Esophagus muscularis mucosa (tissue), 4 donors: ENCODE measurements at places on chromosomes 1 and 21. TPM values are rescaled to one million over a fixed set of nuclear protein-coding genes. Genes with fewer than 3 reads are reported as not detected.

DNA sequence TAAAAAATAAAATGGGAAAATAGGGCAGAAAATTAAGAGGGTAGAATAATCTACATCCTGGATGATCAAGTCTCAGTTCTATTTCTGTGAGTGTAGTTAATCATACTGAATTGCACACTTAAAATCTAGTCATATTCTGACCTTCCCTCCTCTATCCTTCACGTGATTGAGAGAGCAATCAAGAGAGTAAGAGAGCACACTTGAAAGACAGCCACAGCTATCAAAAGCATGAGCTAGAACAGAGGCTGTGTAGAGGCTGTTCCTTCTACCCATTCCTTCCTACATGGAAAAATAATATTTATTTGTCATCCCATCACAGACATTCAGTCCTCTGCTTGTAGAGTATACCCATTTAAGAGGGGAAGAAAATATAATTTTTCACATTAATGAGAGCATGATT is 52.4 kb downstream of the PHC2 start:
- H3K4me1 ChIP-seq = peaks cover 38% of the 10 kb centered on the region
- no peak for DNase-seq
- no peak overlapping the region for H3K4me3 ChIP-seq
- no peaks in the 10 kb centered on the region for H3K27me3 ChIP-seq

The TNFRSF14 gene
- 36.0 TPM for total RNA-seq

GRCh38 chr1:11337580-11338073 is 64.6 kb downstream of the UBIAD1 start:
- no peaks in the 10 kb centered on the region for H3K36me3 ChIP-seq
- no peak for DNase-seq
- no peak overlapping the region for H3K4me3 ChIP-seq

- no peak overlapping the region for H3K27ac ChIP-seq
- no peaks in the 10 kb centered on the region for H3K27me3 ChIP-seq
- peaks cover 37% of the 10 kb centered on the region for H3K4me1 ChIP-seq
- no peak for DNase-seq
- no peak overlapping the region for H3K4me3 ChIP-seq
Observed at GRCh38 chr1:16243215-16243610, 6.2 kb upstream of the CPLANE2 start.

GRCh38 chr1:53088616-53089300 is 26.7 kb downstream of the PODN start:
- no peak for DNase-seq
- no peaks in the 10 kb centered on the region for H3K36me3 ChIP-seq
- peaks cover 19% of the 10 kb centered on the region for H3K4me1 ChIP-seq
- no peaks in the 10 kb centered on the region for H3K27me3 ChIP-seq
- no peak overlapping the region for H3K4me3 ChIP-seq
- no peak overlapping the region for H3K27ac ChIP-seq

The INSRR gene
- total RNA-seq = not detected

GRCh38 chr1:93506126-93506525 is 58.2 kb downstream of the FNBP1L start:
- no peak for DNase-seq
- no peaks in the 10 kb centered on the region for H3K27me3 ChIP-seq
- no peaks in the 10 kb centered on the region for H3K4me1 ChIP-seq

The S100A14 gene
- 1.0 TPM for total RNA-seq

The PRAMEF12 gene
- total RNA-seq = not detected

GRCh38 chr1:58524353-58524945 is 22.1 kb downstream of the OMA1 start:
- H3K36me3 ChIP-seq = peaks cover 10% of the 10 kb centered on the region
- no peak overlapping the region for H3K4me3 ChIP-seq
- no peaks in the 10 kb centered on the region for H3K27me3 ChIP-seq
- H3K4me1 ChIP-seq = no peaks in the 10 kb centered on the region
- H3K27ac ChIP-seq = no peak overlapping the region
- no peak for DNase-seq

DNA sequence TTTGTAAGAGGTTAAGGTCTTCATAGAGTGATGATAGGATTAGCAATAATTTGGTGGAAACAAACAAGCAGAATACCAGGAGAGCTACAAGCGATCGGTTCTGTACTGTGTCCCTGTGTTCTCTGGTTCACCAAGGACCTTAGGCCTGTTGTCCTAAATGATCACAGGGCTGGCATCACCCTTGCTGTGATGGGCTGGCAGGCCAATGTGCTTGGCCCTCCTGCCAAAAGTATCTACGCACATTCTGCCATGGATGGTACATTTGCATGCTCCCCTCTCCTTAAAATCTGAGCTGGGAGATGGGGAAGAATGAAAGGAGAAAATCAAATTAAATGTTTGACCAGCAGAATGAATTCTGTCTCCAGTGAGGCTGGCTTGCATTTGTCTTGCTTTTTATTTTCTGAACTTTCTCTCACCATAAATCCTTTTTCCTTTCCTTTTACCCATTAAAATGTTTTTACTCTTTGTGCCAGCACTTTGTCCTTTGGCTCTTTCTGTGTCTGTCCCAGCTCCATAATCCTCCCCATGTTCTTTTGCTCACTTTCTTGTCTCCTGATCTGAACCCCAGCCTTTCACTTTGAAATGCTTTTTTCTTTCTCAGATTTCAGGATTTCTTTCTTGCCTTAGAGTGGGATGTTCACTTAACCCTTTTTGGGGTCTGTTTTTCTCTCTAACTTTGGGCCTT is 51.7 kb downstream of the PBX1 start:
- H3K4me1 ChIP-seq = peaks cover 98% of the 10 kb centered on the region
- DNase-seq = no peak
- no peaks in the 10 kb centered on the region for H3K27me3 ChIP-seq
- H3K36me3 ChIP-seq = no peaks in the 10 kb centered on the region

The LCE3D gene
- total RNA-seq = not detected

The CADM3 gene
- 16.4 TPM for total RNA-seq

GRCh38 chr1:6743189-6744101 is 41.8 kb upstream of the CAMTA1 start:
- no peak for DNase-seq
- peak overlapping the region; percentile 89 for H3K27ac ChIP-seq
- peaks cover 39% of the 10 kb centered on the region for H3K4me1 ChIP-seq
- no peaks in the 10 kb centered on the region for H3K27me3 ChIP-seq
- H3K4me3 ChIP-seq = peak overlapping the region; percentile 4

The ACP6 gene
- 19.9 TPM for total RNA-seq

GRCh38 chr1:70459496-70460225 is 48.6 kb downstream of the CTH start:
- no peaks in the 10 kb centered on the region for H3K4me1 ChIP-seq
- no peaks in the 10 kb centered on the region for H3K36me3 ChIP-seq
- no peak overlapping the region for H3K4me3 ChIP-seq
- H3K27me3 ChIP-seq = no peaks in the 10 kb centered on the region

DNA sequence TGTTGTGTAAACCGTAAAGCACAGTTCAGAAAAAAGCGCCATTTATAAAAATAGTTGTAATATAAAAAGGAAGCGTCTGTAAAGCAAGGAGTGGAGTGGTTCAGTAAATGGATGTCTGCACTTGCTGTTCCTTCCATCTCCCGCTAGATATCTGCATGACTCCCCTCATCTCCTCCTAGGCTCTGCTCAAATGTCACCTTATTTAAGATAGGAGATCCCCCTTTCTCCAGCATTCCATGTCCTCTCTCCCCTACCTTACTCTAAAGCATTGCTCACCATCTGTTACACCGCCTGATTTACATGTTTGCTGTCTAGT is 745 bp downstream of the MUL1 start:
- H3K4me1 ChIP-seq = peaks cover 31% of the 10 kb centered on the region
- peaks cover 5% of the 10 kb centered on the region for H3K36me3 ChIP-seq
- peak overlapping the region; percentile 72 for H3K4me3 ChIP-seq
- H3K27ac ChIP-seq = peak overlapping the region; percentile 89
- DNase-seq = no peak

- H3K4me1 ChIP-seq = no peaks in the 10 kb centered on the region
- H3K27me3 ChIP-seq = no peaks in the 10 kb centered on the region
- DNase-seq = no peak
- no peak overlapping the region for H3K4me3 ChIP-seq
Observed at GRCh38 chr1:98410082-98410481, 251.4 kb upstream of the SNX7 start.

The OPTC gene
- total RNA-seq = not detected

GRCh38 chr1:89767618-89768017 is 53.2 kb upstream of the LRRC8D start:
- no peaks in the 10 kb centered on the region for H3K36me3 ChIP-seq
- no peaks in the 10 kb centered on the region for H3K27me3 ChIP-seq
- no peak overlapping the region for H3K27ac ChIP-seq
- no peak overlapping the region for H3K4me3 ChIP-seq
- no peak for DNase-seq

The CRNN gene
- total RNA-seq = not detected

The CLEC20A gene
- not detected for total RNA-seq

The BACE2 gene
- 55.8 TPM for total RNA-seq

The GOLT1A gene
- total RNA-seq = not detected

- H3K4me3 ChIP-seq = no peak overlapping the region
- DNase-seq = no peak
- no peaks in the 10 kb centered on the region for H3K27me3 ChIP-seq
- no peak overlapping the region for H3K27ac ChIP-seq
- H3K36me3 ChIP-seq = no peaks in the 10 kb centered on the region
Observed at GRCh38 chr1:21532992-21533534, 23.8 kb downstream of the ALPL start.

DNA sequence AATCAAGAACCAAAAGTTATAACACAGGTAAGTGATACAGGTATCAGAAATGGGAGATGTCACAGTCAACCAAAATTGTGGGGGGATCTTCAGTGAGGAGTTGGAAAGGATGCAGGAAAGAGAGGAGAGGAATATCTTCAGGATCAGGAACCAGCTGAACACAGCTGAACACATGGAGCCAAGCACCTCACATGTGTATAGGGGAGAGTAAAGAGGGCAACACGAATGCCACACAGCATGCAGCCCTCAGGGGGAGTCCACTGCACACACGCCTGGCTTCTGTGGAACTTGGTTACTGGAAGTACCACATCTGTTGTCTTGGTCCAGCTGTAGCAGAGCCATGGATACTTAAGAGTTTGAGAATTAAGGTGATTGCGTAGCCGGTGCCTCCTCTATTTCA is 218.8 kb downstream of the RGS7 start:
- H3K27ac ChIP-seq = no peak overlapping the region
- DNase-seq = peak; percentile 45
- no peak overlapping the region for H3K4me3 ChIP-seq
- no peaks in the 10 kb centered on the region for H3K27me3 ChIP-seq

The HSPA6 gene
- total RNA-seq = 1.8 TPM

DNA sequence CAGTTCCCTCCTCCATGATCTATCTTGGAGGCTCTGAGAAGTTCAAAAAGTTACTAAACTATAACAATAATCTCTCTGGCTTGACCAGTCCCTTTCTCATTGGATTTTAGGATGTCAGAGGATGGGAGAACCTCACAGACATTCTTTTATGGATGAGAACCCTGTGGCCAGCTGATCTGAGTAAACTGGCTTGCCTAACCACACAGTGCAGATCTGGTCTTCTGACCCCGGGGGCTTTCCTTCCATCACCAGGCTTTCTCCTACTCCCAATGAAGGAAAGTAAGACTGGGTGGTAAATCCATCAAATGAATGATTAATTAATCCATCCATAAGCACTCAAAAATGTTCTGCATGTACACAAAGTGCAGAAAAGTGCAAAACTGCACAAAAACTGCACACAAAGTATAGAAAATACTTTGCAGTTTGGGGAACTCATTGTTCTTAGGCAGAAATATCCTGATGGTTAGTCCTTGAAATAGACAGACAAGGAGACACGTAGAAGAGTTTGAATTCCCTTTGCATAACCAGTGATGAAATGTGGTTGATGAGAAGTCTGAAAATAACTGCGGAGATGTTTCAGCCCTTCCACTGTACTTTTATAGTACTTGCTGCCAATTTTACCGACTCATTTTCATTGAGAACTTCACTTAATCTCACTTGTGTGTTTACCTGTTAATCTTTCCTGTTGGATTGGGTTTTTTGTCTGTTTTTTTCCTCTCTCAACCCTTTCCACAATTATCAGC is 2.5 kb upstream of the F3 start:
- no peak overlapping the region for H3K4me3 ChIP-seq
- peaks cover 7% of the 10 kb centered on the region for H3K27me3 ChIP-seq
- no peak for DNase-seq
- H3K27ac ChIP-seq = peak overlapping the region; percentile 42
- no peaks in the 10 kb centered on the region for H3K36me3 ChIP-seq
- H3K4me1 ChIP-seq = peaks cover 33% of the 10 kb centered on the region

DNA sequence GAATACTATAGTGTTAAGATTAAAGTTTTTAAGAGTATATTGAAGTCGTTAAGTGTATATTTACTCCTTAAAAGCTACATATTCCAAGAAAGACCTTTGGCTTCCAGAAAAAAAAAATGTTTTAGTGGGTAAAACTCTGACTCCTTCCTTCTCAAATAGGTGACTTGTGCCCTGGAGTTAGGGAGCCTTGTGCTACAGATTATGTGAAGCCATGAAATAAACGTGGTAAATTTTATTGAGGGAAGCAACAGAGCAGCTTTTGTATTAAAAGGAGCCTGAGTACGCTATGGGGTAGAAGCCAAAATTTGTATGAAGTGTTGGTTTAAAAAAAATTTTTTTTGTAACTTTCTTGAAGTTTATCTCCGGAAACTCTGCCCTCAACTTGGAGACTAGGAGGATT is 994 bp downstream of the RO60 start:
- peaks cover 26% of the 10 kb centered on the region for H3K4me1 ChIP-seq
- H3K27ac ChIP-seq = peak overlapping the region; percentile 97
- no peaks in the 10 kb centered on the region for H3K27me3 ChIP-seq
- no peaks in the 10 kb centered on the region for H3K36me3 ChIP-seq
- peak overlapping the region; percentile 82 for H3K4me3 ChIP-seq
- DNase-seq = no peak

GRCh38 chr1:29258189-29258975 is 22.1 kb downstream of the PTPRU start:
- DNase-seq = no peak
- H3K4me3 ChIP-seq = no peak overlapping the region
- peaks cover 33% of the 10 kb centered on the region for H3K27me3 ChIP-seq
- H3K27ac ChIP-seq = no peak overlapping the region

DNA sequence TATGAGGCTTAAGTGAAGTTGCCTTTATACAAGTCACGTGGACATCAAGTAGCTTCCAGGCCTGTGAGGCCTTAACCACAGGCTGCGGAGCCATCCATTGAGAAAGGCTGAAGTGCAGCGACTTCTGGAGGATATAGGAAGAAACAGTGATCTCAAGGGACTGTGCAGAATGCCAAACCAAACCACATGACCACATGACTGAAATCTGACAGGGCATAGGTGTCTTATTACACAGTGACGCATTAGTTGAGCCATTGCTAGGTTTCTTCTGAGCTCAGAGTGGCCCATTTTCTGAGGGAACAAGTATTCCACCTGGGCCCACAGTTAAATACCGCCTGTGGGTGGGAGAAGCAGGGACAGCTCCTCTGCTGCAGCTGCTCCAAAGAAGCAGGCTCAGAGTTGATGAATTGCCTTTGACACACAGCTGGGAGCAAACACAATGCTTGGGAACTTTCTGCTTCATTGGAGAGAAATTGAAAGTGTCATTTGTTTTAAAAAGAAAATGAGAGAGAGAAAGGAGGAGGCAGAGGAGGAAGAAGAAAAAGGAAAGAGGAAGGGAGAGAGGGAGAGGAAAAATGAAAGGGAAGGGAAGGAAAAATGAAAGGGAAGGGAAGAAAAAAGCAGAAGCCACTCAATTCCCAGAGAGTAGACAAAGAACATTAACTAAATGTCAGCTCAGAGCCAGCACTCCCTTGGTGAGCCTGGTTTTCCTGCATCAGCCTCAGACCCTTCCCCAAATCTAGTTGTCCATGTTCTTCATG is 94.4 kb downstream of the COLGALT2 start:
- peaks cover 13% of the 10 kb centered on the region for H3K4me1 ChIP-seq
- no peak for DNase-seq
- no peak overlapping the region for H3K4me3 ChIP-seq
- H3K27me3 ChIP-seq = no peaks in the 10 kb centered on the region

- no peaks in the 10 kb centered on the region for H3K36me3 ChIP-seq
- no peaks in the 10 kb centered on the region for H3K27me3 ChIP-seq
- H3K27ac ChIP-seq = no peak overlapping the region
- H3K4me3 ChIP-seq = no peak overlapping the region
Observed at GRCh38 chr1:90854397-90854924, 137.4 kb upstream of the BARHL2 start.
